CD4-positive, alpha-beta T cell treated with Interleukin-17A for 1 hour (primary cell): ENCODE measurements at places on chromosomes 16 and 17.
A peak's percentile ranks its signal among the peaks of the same experiment; 100 is the strongest.

DNA sequence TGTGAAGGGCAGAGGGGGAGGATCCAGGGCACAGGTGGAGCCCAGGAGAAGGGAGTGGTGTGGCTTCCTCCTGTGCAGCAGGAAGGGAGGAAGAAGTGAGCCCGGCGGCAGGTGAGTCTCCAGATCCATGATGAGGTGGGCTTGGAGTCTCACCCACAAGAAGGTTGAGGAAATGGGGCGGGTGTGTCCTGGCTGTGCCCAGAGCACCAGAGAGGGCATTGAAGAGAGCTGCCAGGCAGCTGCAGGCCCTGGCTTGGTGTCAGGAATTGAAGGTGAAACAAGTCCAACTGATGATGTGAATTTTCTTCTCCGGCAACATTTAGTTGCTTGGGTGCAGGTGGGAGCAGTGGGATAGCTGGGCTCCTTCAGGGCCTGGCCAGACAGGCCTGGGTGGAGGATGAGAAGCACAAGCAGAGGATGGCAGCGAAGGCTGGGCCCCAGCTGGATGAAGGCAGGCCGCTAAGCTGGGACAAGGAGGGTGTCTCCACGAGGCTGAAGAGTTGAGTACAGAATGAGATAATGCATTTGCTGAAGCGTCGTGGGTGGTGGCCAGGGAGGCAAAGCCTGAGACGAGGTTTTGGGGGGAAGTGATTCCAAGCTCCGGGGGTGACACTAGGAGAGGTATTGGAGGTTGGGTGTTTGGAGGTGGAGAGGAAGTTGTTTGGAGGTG is 18.3 kb downstream of the NT5M start:
- no peak for DNase-seq

GRCh38 chr17:9242497-9242881 is 221.2 kb downstream of the NTN1 start:
- DNase-seq: no peak

GRCh38 chr17:10295728-10296343 is 77.0 kb downstream of the MYH13 start:
- DNase-seq: peak; percentile 8

DNA sequence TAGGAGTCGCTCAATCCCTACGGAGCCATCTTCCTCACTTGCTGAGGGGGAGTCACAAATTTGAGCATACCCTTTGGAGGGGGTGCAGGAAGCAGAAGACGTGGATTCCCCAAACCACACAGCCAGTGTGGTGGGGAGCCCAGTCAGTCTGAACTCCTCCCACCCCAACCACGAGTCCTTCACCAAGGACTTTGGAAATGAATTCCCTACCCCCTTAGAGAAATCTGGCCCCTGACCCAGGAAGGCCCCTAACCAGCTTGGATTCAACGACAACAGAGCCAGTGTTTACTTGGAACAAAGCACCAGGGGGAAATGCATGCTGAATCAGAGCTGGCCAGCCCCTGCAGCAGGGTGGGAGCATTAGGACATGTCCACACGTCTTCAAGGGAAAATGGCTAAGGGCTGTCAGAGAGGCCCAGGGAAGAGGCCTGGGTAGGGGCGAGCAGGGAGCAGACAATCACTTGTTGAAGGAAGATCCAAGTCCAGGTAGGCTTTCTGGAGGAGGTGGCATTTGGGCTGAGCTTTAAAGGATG is 5.5 kb upstream of the TMEM92 start:
- DNase-seq: no peak

DNA sequence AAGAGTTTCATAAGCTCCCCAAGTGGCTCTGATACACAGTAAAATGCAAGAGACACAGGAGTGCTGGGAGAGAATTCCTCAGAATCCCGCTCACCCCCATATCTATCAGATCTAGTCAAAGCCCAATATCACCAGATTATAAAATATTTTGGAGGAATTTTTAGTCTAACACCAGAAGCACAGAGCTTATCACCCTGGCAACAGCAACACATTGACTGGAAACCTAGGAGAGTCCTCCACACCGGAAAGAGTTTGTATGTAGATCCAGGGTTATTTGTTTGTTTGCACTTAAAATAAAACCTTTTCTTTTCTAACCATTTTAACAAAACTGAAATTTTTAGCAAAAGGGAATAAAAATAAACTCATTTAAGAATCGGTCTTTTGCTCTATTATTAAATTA is 7.2 kb downstream of the SOX9 start:
- DNase-seq: no peak
